ENCODE measurements at places on chromosomes 6 and 20.

- DNase-seq: no peak
Measured at GRCh38 chr20:60281295-60281694, 323.1 kb downstream of the CDH26 start.

DNA sequence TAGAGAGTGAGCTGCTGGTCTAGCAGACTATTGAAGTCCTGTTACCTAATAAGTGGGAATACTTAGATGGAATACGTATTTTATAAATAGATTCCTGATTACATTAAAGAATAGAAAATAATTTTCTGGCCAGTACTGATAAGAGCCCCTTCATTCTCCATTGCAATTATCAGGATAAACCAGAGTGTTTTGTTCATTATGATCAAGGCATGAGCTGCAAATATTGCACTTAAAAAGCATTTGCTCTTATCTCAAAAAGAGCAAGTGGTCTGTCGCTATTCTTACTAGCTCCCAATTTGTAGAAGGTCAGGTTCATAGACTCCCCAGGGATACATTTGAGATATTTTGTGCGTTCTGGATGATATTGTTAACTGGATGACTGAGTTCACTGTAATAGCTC is 73.1 kb upstream of the PLCB4 start:
- no peak for DNase-seq

DNA sequence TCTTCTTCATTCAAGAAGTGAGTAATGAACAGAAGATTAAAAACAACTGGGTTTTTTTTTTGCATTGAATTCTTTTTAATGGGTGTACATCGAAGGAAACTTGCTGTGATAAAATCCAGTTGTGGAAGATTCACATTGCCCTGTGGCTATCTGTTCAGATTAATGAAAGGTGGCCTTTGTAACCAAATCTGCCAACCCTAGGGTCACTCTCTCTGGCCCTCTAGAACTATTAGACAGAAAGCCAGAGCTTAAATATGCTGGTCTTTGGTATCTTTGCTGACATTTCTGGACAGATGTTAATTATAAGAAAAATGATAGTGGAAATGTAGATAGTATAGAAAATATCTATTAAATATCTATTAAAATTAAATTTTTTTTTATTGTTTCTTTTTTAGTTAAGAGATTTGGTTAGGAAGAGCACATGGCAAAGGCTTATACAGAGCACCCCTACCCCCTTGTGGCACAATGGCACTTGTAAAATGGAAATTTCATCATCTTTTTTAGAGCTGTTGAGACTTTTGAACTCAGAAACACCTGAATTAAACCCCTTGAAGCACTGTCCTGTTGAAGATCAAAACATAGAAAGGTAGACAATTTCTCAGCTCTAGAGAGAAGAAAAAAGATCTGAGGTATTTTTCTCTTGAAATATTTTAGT is 572.5 kb downstream of the PKHD1 start:
- no peak for DNase-seq

DNA sequence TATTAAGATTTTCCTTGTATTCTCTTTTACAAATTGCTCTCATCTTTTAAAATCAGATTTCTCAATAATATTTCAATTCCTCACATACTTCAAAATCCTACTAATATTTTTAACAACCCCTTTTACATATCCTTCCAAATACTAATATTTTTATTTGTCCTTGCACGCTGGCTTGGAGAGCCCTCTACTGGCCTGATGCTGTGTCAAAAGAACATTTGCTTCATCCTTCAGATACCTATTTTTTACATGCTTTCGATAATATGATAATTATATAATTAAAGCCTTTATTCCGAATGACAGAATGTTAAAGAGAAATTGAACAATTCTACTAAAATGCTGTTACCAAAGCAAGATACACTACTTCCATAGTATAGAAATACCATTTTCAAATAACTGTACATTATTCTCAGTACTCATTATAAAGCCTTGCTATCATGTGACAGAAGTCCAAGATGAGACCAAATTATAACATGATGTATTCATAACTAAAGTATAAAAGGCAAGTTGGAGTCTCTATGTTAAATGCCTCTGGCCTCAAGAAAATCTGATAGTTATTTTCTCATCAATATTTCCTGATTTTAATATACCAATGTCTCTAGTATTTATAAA is 39.0 kb upstream of the PLN start:
- no peak for DNase-seq

GRCh38 chr6:31579546-31580437 is 2.4 kb downstream of the LTB start:
- no peak for DNase-seq

DNA sequence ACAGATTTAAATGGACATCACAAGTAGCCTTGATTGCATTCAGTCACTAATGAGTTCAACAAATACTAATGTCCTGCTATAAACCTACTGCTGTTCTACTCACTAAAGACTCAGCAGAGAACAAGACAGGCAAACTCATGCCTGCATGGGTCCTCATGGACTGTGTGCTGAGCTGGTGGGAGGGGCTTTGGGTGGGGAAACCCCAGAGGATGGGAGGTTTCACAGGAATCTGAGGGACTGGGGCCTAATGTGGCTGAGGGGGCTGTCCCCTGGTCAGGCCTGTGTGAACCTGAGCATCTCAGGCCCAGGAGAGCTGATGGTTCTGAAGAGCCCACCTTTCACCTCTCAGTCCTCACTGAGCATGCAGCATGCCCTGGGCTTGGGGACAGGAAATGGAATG is 1.4 kb downstream of the CST8 start:
- no peak for DNase-seq

DNA sequence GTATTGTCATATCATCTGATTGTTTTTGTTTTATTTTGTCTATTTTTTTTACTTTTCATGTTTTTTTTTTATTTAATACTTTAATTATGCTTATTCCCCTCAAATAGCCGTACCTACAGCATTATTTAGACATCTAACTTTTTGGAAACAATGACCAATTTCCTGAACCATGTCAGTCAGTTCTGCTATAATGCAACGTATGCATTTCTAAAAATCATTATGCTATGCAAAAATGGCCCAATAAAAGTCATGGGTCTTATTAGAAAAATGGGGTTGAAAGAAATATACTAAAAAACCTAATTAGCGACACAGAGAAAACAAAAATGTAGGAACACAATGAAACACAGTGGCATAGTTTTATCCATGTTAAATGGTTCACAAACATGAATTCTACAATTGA is 1454.7 kb downstream of the GRIK2 start:
- DNase-seq: no peak

All from naive thymus-derived CD4-positive, alpha-beta T cell (primary cell).